ENCODE measurements at places on chromosomes 13 and 19. TPM values are rescaled to one million over a fixed set of nuclear protein-coding genes. Genes with fewer than 3 reads are reported as not detected.

DNA sequence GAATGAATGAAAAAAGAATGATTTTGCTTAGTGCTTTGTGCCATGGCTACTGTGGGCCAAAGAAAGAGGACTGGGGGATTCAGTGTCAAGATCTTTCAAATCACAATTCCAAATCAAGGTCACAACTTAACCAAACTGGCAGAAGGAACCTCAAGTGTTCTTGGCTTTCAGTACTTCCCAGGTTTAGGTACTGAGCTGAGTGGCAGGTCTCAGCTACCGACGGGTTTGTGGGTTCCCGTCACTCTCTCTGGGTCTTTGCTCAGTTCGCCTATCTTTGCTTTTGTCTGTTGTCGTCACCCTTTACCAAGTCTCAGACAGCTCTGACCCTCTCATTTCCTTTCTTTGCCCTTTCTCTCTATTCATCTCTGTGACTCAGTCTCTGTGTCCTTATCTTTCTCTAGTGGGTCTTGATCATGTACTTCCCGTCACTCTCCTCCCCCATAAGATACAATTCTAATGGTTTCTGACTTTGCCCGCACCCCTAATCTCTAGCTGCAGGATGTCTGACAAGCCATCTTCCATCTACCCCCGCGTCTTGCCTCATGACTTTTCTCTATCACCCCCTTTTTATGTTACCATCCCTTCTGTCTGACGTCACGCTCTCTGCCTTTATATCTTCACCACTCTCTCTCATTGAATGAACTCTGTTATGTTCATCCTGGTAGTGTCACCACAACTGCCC lies 33.3 kb upstream of the LRRC4B start:
- DNase-seq, result no peak

- no peak for DNase-seq
Observed at GRCh38 chr13:74931698-74932433, 550.1 kb downstream of the TBC1D4 start.

- no peak for DNase-seq
Observed at GRCh38 chr13:61728471-61728870, 312.8 kb upstream of the PCDH20 start.

Gene COL4A1
- 40.4 TPM for total RNA-seq

Gene CYP2A6
- not detected for total RNA-seq

Gene PLA2G4C
- total RNA-seq, result 4.0 TPM
